Stimulated activated CD8-positive, alpha-beta memory T cell treated with anti-CD3 and anti-CD28 coated beads, Interleukin-4, amount 100 ng/mL, for 24 hours (primary cell): ENCODE measurements at places on chromosomes 12 and 14.

- DNase-seq: no peak
Observed at GRCh38 chr12:55874443-55874842, 31.7 kb upstream of the MMP19 start.

DNA sequence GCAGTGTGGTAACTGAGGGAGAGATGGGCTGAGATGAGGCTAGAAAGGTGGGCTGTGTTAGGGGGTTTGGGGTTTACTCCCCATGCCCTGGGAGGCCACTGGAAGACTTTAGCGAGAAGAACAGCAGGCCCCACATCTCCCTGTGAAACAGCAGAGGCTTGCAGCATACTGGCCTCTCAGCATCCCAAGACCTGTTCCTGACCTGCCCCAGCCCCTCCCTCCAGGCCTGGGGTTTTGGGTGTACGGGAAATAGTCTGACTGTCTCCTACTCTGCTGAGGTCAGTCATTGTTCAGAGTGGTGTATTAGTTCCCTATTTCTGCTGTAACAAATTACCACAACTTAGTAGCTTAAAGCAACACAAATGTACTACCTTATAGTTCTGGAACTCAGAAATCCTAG is 103.5 kb upstream of the HIF1A start:
- DNase-seq: no peak

DNA sequence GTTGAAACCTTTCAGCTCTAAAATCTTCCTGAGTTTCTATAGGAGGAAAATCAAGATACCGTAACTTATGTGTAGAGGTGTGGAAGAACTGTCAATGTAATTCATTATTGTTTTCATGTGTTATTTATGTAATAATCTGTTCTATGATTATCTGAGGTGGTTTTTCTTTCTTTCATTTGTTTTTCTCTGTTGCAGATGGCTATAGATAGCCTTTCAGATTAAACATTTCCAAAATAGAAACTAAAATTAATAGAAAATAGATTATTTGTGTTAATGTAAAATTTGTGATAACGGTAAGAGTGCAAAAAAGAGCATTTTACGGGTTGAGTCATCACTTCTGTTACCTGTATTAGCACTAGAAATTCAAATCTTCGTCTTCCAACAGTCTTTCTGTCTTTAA is 128.8 kb downstream of the SYNE2 start:
- no peak for DNase-seq

- DNase-seq: no peak
Observed at GRCh38 chr14:99821519-99822508, 28.6 kb downstream of the EML1 start.

- no peak for DNase-seq
Observed at GRCh38 chr14:85190251-85190650, 339.7 kb upstream of the FLRT2 start.

DNA sequence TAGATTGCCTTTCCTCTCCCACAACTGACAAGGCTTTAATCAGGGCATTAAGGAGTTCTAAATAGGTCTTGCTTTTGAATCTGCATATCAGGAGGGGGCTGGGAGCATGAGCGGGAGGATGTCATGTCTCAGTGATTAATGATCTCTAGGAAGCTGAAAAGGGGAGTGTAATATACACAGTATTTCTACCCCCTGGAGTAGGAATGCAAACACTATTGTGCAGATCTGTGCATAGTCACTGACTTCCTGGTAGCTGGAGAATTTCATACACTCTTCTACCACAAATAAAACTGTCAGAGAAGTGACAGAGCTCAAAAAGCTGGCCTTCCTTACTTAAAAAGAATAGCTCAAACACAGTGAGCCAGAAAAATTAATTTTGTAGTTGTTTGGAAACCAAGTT is 65.8 kb downstream of the RIC8B start:
- DNase-seq: no peak

DNA sequence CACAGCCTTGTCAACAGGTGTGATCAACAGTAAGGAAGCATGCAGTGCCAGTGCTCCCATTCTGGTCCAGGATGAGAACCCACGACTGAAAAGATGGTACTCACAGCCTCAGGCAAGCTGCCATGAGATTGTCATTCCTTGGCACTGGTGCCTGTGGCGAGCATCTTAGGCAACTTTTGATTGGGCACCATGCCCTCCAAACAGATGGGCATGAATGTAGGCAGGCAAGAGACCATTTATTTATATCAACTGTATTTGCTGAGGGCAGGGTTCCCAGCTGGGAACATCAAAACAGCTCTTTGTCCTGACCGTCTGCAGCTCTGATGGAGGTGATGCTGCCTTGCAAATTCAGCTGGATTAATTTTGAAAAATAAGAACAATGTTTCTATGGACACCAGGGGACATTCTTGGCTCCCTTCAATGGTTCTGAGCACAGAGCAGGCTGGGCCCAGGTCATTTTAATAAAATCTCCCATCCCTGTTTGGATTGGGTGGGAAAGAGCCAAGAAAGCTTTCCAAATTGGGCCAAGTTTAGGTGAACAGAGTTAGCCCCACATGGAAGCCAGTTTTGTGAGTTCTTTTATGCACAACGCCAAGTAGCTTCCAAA is 522.5 kb downstream of the RMST start:
- no peak for DNase-seq

DNA sequence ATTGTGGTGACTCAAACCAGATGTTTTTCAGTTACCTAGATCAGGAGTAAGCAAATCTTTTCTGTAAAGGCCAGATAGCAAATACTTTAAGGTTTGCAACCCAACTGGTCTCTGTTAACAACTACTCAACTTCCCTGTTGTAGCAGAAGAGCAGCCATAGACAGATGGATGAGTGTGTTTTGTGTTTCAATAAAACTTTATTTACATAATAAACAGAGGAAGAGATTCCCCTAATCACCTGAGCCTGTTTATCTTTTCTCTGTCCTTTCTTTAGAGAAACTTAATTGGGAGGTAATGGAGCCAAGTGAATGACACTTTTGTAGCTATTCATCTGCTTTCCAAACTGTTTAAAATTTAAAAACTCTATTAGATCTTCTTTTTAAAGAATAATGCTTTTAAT is 365.1 kb downstream of the IPO8 start:
- no peak for DNase-seq

DNA sequence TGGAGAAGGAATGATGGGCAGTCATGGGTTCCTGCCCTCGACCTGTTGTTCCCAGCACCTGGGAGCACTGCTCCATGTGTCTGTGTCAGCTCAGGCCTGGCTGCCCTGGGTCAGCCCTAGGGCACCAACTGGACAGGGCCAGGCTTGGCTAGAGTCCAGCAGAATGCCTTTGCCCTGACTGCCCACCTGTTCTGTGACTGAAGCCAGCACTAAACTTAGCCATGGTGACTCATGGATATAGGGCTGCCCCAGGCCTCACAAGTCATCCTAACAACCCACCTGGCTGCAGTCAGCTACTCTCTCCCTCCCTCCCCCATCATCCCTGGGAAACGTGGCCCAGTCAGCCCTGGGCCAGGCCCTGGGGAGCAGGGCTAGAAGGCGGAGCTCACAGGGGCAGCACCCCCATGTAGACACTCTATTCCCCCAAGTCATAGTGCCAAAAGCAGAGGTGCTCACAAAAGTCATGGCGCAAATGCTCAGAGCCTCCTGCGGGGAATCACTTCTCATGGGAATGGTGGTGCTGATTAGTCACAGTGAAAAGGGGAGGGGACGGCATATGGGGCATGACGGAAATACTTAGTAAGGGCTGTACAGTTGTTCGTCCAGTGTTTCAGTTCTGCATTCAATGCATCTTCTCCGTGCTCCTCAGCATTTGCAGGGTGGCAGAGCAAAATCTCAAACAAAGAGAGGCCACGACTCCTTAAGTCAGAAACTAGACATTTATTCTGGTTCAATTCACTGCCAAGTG is 52.0 kb upstream of the NTF3 start:
- no peak for DNase-seq

- no peak for DNase-seq
Observed at GRCh38 chr14:70744641-70745040, 64.7 kb downstream of the MAP3K9 start.

DNA sequence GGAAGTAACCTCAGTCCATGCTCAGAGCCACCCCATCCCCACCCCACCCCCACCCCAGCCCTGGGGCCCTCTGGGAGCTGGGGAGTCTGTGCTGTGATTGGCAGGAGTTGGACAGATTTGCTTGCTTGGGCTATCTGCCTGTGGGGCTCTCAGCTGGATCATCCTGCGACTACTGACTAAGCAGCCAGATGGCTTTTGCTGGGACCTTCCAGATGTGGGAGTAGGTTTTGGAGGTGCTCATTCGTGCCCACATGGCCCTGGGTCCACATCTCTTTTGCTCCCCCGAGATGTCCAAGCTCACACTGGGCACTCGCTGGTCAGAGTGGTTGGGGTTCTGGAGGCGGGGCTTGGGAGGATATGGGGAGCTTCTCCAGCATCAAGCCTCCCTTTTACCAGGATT is 138.9 kb downstream of the TSPAN9 start:
- no peak for DNase-seq

DNA sequence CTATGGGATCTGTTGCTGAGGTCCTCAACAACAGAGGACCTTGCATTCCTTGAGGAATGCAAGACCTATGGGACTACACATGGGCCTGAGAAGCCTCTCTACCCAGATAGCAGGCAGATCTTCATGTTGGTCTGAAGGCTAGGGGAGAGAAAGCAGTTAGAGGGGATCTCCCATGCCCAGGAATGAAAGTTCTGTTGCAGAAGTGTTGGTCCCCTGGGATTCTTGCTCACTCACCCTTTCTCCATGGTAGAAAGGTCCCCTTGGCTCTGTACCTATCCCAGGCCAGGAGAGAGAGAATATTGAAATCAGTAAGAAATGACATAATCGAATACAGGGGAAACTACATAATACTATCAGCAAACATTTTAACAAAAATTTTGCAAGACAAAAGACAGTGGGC is 16.5 kb upstream of the KLRC1 start:
- no peak for DNase-seq

DNA sequence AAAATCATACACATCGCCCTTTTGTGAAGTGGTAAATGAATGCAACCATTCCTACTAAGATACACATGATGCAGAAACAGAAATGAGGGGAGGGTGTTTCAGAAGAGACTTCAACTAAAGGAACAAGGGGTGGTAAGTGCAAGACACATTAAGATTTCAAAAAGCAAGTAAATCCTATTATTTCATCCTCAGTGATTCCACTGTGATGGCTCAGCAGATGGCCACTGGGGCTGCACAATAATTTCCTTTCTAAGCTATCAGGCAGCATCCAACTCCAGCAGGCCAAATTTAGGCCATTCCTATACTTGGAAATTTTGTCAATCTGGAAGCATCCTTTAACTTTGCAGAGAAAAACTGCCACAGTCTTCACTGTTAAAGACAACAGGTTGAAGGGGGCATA is 272.4 kb downstream of the NELL2 start:
- no peak for DNase-seq

GRCh38 chr14:97025722-97026121 is 228.5 kb downstream of the VRK1 start:
- DNase-seq: no peak

- no peak for DNase-seq
Observed at GRCh38 chr12:43105426-43105981, 446.5 kb downstream of the ADAMTS20 start.

DNA sequence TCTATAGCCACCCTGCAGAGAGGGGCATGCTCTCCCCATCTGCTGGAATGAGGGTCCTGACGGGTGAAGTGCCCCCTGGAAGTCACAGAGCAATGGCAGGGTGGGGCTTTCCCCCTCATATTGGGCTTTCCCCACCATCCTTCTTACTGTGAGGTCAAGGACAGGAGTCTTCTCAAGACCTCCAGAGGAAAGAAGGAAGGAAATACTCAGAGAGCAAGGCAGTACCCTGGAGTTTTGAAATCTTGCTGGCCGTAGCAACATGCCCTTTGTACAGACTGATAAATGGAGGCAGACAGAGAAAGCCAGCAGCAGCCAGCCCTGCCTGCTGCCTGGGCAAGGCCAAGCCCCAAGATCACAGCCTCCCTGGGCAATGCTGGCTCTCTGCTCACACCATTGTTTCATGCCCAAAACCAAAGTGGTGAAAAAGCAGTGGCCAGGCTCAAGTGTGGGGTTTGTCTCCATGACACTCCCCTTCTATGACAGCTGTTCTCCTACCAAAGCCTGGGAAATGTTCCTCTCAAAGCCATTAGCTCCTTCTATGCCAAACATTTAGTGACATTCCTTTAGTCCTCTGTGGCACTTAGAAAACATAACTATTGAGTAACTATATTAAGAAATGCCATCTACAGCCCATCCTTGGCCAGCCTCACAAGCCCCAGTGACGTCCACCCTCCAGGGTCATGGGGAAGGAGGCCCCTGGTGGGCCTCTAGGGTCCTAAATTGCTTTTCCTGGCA is 13.2 kb upstream of the ITPK1 start:
- DNase-seq: no peak

DNA sequence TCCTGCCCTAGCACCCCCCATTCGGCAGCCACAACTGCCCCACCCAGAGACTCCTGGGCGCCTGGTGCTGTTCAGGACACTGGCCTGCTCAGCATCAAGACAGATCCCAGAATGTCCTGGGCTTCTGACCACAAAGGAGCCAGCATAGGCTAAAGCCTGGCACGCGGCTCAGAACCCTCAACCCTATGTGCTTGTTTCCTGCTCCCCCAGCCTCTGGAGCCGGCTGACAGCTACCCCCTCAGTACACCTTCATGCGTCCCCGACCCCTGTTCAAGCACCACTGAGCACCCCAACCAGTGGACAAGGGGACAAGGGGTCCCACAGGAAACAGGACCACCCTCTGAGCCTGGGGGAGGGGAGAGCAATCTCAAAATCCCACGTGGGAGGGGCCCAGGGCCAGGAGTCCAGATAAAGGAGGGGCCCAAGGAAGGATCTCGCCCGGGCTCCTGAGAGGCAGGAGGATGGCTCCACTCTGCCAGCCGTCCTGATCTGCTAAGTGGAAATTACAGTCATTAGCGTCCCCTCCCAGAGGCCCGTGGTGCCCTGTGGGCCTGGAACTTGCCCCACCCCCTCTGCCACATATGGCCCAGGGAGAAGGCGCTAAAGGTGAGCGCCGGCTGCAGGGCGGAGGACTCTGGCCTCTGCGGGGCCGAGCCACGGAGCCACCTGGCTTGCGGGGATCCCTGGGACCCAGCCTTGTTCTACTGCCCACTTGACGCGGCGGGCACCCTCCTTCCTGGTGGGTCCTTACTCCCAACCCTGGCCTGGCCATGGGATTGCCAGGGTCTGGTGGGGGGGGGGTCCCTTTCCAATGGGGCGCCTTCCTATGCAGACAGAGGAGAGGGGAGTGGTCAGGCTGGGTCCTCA is 27.2 kb upstream of the GPR132 start:
- no peak for DNase-seq

GRCh38 chr12:24270464-24270863 is 321.0 kb upstream of the SOX5 start:
- no peak for DNase-seq

DNA sequence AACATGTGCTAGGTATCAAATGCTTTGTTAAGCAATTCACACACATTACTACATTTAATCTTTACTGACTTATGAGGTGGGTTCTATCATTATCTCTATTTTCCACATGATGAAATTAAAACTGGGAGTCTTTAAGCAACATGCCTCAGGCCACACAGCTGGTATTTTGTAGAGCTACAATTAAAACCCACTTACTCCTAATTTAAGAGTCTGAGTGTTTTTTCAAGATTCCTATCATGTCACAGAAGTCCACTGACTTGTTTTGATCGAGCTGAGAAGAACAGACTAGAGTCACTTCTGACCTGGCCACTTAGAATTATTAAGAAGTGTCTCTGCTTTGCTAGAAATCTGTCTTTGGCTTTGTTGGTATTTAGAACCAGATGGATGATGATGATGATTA is 670.7 kb downstream of the NRXN3 start:
- DNase-seq: no peak
